ENCODE measurements at places on chromosomes 12 and 14.

- DNase-seq, result no peak
Observed at GRCh38 chr14:89452281-89452680, 35.2 kb upstream of the FOXN3 start.

- no peak for DNase-seq
Observed at GRCh38 chr12:57735952-57736740, 2.4 kb downstream of the AGAP2 start.

DNA sequence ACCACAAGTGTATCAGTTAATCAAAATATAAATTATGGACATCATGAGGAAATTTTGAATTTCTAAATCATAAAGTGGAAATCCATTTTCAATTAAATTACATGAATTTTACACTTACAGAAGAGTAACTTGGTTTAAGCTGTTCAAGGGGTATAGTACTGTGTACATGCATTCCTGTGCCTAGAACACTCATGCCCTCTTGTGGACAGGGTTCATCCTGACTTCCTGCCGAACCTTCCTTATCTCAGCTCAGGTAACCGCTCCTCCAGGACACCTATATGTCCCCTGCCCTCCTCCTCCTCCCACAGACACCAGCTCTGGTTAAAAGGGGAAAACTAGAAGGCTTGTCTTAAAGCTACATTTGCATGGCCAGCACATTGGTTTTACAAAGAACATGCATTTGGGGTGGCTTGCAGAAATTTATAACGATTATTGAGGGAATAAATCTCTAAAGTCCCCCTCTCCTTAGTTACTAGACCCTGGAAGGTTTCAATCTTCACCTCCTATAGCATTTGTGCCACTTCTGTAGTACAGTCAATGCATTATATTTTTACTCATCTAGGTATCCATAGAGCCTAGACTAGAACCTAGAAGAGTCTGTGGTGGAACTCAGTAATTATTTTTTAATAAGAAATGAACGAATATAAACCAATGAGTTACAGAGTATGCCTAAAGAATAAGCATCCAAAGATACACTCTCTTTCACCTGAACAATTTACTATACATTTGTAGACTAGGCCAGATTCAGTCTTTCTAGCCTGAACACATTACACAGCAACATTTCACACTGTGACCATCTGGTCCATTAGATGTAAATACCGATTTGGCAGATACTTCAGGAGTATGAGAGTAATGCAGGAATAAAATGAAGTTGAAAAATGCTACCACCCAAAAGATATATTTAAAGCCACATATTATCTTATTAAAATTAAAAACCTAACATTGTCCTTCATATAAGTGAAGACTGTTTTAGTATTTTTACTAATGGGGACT, 345.6 kb downstream of the PAWR start:
- DNase-seq, result no peak

- no peak for DNase-seq
Observed at GRCh38 chr14:93532541-93532940, 101.8 kb downstream of the UNC79 start.

DNA sequence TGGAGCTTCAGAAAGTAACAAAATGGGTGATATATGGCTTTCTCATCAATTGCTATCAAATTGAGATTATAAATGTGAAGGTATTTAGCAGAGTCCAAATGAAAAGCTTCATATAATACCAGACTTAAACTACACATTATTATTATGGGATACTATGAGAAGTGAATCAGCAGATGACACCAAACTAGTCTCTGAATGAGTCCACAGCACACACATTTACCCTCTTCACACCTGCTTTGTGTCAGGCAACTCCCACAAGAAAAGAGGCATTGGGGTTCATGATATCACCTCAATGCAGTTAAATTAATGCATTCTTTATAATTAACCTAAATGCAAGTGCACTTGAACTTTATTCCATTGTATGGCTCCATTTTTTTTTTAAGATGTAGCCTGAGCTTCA, 330.5 kb downstream of the BCL11B start:
- no peak for DNase-seq

GRCh38 chr12:97482143-97482693, 19.6 kb downstream of the RMST start:
- no peak for DNase-seq

DNA sequence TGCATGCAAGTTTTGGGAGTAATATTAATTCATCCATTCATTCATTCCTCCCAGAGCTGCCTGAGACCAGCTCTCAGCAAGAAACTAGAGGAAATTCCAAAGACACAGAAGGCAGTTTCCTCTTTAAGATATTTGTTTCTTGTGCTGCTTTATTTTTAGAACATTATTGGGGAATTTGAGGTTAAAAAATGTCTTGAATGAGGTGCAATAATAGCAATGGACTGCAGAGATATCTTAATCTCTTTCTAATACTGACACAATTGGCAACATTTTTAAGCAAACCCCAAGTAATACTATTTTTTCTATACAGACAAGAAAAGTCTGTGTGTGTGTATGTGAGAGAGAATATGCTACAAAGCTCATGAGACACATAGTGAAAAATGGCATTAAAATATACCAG, 190.2 kb upstream of the USP15 start:
- DNase-seq, result no peak

- DNase-seq, result no peak
Observed at GRCh38 chr12:115837220-115837619, 440.3 kb downstream of the MED13L start.

- DNase-seq, result no peak
Observed at GRCh38 chr14:96559571-96559970, 57.4 kb downstream of the PAPOLA start.

GRCh38 chr12:80491166-80491565, 47.1 kb downstream of the PTPRQ start:
- DNase-seq, result no peak

GRCh38 chr14:69880893-69881292, 1.7 kb downstream of the SMOC1 start:
- no peak for DNase-seq

- DNase-seq, result no peak
Observed at GRCh38 chr12:47012552-47012951, 66.9 kb upstream of the PCED1B start.

DNA sequence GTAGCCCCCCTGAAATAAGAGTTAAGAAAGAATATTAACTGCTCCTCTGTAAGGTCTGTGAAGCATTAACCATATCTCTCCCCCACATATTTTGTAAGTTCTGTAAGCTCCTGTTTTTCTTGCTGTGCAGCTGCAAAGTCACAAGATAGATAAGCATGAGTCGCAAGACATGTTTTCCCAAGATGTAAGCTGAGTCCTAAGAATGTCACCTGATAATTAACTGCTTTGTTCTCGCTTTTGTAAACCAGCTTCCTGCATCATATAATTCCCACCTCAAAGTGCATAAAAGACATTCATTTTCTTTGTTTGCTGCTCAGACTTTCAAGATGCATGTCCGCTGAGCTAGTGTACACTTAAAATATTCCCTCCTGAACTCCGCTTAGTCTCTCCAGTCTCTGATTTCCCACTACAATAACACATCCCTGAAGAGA, 27.0 kb upstream of the PHC1 start:
- no peak for DNase-seq

DNA sequence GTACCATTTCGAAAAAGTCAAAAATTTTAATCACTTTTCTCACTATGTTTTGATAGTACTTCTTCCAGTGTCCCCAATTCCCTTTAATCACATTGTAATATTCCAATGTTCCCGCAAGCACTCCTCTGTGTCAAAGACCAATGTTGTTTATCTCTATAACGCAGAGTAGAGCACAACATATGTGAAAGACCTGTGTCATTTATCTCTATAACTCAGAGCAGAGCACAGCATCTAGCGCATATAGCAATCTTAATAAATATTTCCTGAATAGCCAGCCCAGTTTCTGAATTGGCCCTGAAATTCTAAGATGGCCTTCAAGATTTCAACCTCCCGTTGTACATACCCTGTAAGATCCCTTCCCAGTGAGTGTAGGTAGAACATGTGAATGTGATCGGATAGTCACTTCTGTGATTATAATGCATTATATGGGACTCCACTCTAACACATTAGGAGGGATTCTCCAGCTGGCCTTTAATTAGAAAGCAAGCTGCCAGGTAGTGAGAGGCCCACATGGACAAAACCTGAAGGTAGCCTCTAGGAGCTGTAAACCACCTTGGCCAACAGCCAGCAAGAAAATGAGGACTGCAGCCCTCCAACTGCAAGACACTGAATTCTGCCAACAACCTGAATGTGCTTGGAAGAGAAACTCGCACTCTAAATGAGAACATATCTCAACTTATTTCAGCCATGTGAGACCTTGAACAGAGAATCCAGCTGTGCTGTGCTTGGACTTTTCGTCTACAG, 238.8 kb upstream of the SYT10 start:
- no peak for DNase-seq

- DNase-seq, result no peak
Observed at GRCh38 chr12:55720894-55721444, 776 bp downstream of the RDH5 start.

Measured in stimulated activated CD4-positive, alpha-beta T cell treated with anti-CD3 and anti-CD28 coated beads, TNF-alpha, amount 100 ng/mL, for 24 hours (primary cell).